Stimulated activated CD8-positive, alpha-beta memory T cell treated with anti-CD3 and anti-CD28 coated beads, Interleukin-7, amount 100 ng/mL, for 1 hour (primary cell): ENCODE measurements at places on chromosomes 7 and 10.

DNA sequence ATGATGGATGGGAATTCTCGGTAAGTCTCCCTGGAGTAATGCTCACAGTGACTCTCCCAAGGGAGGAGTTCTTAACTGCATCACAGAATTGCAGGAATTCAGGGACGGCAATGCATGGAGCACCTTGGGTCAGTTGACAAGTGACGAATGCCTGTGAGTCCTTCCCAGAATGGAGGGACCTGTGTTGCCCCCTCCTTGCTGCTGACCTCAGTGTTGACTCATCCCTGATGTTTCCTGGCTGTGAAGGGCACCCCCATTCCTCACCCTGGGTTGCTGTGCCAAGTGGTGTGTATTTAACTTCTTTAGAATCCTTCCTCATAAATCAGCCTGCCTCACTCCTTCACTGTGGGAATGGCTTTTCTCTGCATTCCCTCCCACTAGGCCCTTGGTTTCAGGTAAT, 98.9 kb downstream of the LRMDA start:
- no peak for DNase-seq

GRCh38 chr7:135448753-135449152, 61.1 kb downstream of the CNOT4 start:
- no peak for DNase-seq

GRCh38 chr7:44114586-44115310, 8.6 kb downstream of the POLD2 start:
- DNase-seq, result no peak

DNA sequence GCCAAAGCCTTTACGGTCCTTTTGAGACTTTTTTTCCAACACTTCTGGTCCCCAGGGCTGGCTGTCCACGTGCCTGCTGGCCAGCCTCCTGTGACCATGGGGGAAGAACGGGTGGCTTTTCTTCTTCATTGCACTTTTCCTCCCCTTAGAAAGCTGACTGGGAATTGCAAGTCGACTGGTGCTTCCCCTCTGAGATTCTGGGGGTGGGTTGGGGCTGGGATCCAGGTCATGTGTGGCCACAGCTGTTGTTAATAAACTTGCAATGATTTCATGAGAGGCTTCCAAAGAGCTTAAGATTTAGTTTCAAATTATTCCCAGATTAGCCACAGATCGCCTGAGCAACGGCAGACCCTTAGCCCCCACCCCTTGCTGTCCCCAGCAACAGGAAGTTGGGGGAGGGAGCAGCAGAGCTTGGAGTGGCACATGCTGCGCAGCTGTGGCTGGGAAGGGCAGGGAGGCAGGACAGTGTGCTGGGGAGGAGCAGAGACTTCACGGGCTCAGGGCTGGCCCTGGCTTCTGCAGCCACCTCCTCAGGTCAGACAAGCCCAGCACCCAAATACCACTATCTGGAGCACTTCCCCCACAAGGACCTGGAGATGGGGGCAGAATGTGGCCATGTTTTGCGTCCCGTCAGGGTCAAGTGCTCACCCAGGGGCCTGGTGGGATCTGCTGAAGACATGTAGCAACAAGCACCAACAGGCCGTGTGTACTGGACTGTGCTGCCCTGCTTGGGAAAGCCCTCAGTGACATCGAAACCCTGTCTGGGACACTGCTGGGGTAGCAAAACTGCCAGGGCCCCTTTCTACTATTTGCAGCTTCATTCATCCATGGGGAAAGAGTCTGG, 147.1 kb downstream of the RNF216 start:
- no peak for DNase-seq

DNA sequence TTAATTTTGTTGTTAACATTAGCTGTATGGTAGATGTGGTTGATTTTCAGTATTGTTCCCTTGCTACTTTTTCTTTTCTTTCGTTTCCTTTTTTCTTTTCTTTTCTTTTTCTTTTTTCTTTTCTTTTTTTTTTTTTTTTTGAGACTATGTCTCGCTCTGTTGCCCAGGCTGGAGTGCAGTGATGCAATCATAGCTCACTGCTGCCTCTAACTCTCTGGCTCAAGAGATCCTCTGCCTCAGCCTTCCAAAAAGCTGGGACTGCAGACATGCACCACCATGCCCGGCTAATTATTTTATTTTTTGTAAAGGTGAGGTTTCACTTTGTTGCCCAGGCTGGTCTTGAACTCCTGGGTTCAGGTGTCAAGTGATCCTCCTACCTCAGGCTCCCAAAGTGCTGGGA, 14.4 kb downstream of the SLC26A3 start:
- DNase-seq, result no peak

DNA sequence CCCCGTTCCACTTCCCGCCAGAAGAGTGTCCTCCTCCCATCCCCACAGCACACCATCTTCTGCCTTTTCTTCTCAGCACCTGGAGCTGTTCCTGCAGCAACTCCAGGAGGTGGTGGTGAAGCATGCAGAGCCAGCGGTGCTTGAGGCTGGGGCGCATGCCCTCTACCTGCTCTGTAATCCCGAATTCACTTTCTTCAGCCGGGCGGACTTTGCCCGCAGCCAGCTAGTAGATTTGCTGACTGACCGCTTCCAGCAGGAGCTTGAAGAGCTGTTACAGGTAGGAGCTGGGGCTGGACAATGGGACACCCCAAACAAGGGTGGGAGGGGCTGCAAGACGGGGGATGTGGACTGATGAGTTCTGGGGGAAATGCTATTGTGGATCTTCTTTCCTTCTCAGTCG, 19.1 kb upstream of the PVRIG start:
- DNase-seq, result no peak

DNA sequence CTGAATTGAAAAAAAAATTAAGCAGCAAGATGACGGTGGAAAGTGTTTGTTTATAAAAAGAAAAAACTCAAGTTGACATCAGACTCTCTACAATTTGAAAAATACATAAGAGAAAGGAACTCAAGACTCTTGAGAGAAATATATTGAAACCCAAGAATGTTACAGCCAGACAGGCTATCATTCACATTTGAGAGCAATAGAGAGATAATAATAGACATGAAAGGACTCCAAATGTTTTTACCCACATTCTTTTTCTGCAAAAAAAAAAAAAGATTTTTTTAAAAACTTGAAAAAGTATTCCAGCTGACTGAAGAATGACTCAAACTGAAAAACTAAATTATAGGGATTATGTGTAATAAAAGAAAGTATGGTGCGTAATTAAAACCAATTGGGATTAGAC, 532.4 kb downstream of the INHBA start:
- DNase-seq, result no peak

DNA sequence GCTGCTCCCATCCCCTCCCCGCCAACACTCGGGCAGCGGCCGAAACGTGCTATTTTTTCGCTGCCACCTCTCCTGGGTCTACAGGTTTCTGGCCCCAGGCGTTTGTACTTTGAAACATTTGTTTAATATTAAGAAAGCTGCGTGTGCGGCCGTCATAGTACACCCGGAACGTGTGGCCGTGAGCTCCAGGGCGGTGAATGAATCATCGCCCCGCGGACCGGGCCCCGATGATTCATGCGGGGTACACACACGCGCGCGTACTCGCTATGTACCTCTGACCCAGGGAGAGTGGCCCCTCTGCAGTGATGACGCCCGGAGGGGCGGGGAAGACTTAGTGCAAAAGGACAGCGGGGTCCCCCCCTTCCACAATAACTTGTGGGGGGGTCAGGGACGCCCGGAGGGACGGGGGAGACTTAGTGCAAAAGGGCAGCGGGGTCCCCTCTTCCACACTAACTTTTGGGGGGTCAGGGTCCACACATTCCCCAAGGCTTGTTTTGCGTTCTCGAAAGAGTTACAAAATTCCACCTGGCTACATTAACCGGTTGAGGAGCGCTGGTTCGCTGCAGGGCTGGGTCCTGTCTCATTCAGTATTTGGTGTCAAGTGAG, 56.5 kb upstream of the PCGF5 start:
- peak; percentile 58 for DNase-seq

DNA sequence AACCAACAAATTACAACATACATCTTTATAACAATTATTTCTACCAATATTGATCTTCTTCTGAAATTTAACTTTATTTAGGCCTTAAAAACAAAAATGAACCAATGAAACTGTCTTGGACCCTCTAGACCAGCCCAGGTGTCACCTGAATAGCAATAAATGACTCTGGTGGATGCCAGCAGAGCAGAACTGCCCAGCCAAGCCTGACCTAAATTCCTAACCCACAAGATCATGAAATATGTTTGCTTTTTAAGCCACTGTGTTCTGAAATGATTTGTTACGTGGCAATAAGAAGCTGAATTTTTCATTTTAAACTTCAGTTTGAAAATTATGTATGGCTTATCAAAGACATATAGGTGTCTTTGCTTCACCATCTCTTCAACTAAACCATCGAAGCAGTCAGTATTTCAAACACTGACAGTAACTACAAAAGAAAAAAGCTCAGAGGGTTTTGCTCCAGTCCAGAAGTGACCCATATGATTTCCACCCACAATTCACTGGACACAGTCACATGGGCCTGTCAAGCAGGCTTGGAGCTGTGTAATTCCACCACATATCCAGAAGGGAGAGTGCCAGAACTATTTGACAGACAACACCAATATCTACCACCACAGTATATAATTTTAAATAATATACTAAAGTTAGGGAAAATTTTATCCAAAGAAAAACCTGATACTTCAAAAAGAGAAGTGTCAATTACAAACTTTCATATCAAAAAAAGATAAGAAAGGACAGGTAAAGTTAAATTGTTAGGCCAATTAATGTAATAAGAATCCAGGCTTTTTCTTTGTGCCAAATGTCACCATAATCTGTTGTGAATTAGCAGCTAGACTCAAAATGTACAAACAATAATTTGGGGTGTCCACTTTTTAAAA, 94.5 kb downstream of the KMT2C start:
- DNase-seq, result no peak

GRCh38 chr10:73786512-73786885, 1.1 kb downstream of the ZSWIM8 start:
- no peak for DNase-seq

DNA sequence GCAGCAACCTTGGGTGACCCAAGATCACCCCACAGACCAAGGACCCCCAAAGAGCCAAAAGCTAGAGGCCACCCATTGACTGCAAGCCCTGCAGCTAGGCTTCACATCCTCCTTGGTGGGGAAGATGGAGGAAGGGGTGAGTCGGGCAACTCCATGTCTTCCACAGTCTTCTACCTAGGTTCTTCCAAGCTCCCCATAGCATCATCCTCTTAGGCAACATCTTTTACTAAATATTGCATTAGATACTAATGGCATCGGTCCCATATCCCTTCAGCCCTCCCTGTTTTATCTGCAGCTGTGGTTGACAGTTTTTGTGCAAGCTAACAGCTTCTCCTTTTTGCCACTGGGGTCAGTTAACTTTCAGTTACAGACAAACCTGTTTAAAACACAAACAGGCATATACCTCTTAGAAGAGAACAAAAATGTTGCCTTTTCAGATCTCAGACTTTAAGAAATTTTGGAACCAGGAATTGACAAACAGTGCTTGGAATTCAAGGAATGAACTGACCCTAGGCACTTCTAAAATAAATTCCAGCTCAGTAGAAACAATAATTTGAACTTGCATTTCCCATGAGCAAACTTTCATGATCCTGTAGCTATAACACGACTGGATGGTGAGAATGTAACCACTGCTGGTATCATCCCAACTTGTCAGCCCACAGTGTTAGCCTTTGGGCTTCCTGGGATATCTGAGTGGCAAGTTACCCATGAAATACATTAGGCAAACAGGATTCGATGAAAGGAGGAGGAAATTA, 33.9 kb upstream of the MSMB start:
- no peak for DNase-seq
